ENCODE measurements at places on chromosomes 6 and 20.

DNA sequence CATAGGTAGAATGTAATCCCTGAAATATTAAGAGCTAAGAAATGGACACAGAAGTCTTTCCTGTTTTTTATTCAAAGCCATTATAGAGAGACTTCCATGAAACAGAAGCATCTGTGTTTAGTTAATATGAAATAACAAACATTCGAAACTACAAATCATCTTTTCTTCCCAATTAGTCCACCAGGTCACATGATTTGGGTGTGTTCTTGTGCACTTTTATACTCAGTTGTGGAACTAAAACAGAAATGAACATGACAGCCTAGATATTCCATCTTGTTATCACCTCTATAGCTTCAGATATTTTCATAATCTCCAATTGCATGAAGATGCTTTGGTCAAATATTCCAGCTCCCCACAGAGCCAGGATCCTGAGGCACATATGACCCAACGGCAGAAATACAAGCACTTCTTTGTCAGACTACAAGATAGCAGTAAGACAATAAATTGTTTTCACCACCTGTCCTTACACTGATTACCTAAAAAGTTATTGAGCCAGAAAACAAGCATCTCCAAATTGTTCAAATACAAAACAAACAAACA lies 116.8 kb upstream of the BEND6 start:
- no peak for DNase-seq

GRCh38 chr6:47047097-47047478 lies 5.0 kb upstream of the ADGRF1 start:
- no peak for DNase-seq

DNA sequence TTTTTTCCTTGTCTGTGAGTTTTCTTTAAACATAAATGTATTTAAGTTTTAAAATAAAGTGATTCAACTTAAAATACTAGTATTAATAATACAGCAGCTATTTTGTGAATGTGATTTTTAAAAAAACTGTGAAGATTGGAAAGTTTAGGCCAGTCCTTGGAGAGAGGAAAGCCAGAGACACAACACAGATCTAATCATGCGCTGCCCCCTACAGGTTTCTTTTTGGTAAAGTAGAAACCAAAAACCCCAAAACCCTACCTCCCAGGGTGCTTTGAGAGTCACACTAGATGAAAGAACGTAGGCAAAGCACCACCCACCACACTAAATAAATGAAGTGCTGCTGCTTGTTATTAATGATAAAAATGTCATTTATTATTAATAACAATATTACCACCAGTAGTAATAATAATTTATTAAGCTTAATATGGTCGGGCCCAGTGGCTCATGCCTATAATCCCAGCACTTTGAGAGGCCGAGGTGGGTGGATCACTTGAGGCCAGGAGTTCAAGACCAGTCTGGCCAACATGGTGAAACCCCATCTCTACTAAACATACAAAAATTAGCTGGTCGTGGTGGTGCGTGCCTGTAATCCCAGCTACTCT lies 33.7 kb downstream of the SLC9A8 start:
- DNase-seq: no peak

DNA sequence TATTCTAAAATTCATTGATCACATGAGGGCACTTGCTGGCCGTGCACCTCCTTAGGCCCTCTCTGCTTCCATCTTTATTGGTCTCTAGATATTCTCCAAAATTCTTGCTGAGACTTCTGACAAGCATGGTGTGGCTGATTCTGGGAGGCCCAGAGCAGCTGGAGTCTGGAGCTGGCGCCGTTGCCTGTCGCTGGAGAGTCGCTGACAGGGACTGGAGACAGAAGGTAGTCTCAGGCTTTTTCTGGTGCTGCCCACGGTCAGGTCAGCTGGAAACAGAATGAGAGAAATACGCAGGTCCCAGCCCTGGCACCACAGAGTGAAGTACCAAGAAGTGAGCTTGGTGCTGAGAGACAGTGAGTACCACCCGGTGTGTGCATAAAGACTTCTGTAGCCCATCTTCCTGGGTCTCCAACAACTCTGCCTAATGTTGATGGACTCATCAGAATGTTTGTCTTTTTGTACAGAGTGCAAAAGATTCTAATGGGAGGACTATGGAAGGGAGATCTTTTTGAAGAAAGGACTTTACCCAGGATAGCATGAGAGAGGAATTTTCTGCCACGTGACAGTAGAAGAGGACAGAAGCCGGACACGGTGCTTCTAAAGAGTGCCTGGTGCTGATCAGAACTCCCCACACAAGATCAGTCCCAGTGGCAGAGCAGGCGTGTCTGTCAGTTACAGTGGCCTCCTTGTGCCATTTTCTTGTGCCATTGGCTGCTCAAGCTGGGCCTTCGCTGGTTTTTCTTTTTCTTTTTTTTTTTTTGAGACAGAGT lies 1.8 kb upstream of the ALDH8A1 start:
- DNase-seq: no peak

GRCh38 chr6:83884523-83884922 lies 25.0 kb downstream of the CYB5R4 start:
- peak; percentile 60 for DNase-seq

- DNase-seq: no peak
Measured at GRCh38 chr6:20790032-20790791, 256.0 kb downstream of the CDKAL1 start.
